ENCODE measurements at places on chromosomes 12 and 14.

DNA sequence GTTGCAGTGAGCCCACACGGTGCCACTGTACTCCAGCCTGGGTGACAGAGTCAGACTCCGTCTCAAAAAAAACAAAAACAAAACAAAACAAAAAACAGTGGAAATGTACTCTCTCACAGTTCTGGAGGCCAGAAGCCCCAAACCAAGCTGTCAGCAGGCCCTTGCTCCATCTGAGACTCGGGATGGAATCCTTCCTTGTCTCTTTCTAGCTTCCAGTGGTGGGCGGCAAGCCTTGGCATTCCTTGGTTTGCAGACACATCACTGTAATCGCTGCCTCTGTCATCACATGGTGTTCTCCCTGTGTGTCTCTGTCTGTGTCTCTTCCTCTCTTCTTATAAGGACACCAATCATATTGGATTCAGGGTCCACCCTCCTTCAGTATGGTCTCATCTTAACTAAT, 6.4 kb downstream of the TNS2 start:
- DNase-seq: no peak

DNA sequence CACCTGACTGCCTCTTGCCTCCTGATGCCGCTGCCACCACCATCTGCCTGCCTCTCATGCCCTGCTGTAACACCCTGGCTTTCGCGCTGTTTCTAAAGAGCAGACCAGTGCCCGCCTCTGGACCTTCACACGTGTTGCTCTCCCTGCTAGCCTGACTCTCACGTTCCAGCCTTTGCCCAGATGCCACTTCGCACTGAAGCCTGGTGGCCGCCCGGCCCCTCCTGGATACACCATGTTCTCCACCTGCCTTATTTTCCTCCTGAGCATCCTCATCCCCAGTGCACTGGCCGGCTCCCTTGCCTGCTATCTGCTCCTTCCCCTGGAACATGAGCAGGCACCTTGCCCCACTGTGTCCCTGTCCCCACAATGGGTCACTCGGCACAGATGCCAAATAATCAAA, 146.5 kb downstream of the PIWIL1 start:
- no peak for DNase-seq

DNA sequence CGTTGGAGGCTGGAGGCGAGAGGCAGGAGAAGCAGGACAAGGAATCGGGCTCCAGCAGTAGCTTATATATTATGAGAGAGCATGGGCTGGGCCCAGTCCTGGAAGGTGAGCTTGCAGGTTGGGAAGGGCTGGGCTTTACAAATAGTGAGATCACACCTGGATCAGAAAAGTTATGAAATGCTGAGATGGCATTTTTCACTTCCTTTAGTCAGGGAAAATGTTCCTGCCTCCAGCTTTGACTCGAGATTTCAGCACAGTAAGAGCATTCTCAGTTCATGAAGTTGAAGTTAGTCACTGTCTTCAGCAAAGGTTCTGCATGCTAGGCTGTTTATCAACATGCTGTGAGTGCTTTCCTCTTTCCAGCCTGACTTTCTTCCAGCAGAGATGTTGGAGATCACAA, at the start of gene KRT6C:
Gene KRT6C, minus strand, starts transcription at position 38 of the 400 bp plus-strand sequence. CDS start 68 bp downstream, outside the sequence.
- DNase-seq: no peak

GRCh38 chr12:56529656-56530055, 8.0 kb downstream of the RBMS2 start:
- no peak for DNase-seq

- DNase-seq: no peak
Observed at GRCh38 chr14:72049462-72049861, 117.2 kb downstream of the RGS6 start.

DNA sequence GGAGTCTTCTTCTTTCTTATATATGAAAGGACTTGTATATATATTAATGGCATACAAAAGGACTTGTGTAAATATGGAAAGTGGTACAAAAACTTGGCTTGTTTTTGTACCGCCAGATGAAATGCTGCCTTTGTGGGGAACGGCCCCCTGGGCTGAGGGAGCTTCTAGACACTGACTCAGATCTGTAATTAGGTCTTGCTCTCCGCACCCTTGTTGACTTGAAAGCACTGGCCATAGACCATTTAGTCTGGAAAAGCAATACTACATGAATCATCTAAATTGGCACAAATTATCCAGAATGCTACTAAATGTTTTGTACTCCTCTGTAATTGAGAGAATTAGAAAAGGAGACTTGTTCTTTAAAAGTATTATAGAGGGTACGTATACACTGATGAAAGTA, 399.9 kb upstream of the RGS6 start:
- no peak for DNase-seq

DNA sequence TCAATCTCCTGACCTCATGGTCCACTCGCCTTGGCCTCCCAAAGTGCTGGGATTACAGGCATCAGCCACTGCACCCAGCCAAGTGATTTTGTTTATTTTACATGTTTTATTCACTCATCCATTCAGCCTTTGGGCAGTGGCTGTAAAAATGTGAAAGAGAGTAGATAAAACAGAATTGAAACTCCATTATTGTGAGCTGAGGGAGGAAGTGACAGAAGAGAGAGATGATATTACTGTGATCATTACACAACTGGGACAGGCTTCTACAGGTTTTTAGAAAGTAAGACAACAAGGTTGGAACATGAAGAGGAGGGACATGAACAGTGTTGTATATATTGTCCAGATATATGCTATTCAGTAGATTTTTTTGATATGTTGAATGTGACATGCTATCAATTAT, 25.0 kb downstream of the CREBL2 start:
- no peak for DNase-seq

- no peak for DNase-seq
Observed at GRCh38 chr14:56996721-56997399, 186.6 kb upstream of the OTX2 start.

DNA sequence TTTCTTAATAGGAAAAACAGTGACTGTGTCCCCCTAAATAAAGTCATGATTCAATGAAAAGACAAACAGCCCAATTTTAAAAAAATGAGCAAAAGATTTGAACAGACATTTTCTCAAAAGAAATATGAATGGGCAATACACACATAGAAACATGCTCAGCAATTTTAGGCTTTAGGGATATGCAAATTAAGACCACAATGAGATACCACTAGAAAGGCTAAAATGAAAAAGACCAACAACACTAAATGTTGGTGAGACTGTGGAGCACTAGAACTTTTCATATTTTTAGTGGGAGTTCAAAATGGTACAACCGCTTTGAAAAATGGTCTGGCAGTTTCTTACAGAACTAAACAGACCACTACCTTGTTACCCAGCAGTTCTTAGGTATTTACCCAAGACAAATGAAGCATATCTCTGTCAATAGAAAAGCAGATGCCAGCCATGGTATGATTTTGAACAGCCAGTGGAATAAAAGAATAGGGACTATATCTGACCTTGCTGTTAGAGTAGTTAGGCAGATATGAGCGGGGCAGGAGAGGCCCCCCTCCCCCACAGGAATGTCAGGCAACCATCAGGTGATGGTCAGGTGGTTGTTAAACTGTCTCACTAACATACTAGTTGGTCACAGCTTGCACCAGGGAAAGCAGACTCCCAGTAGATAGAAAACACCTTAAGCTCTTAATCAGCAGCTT, 108.8 kb downstream of the PRKCH start:
- DNase-seq: no peak

GRCh38 chr12:19574601-19575000, 135.3 kb downstream of the AEBP2 start:
- no peak for DNase-seq

Data from stimulated activated CD8-positive, alpha-beta memory T cell treated with anti-CD3 and anti-CD28 coated beads, Interleukin-7, amount 100 ng/mL, for 48 hours (primary cell).